Activated CD4-positive, CD25-positive, alpha-beta regulatory T cell (primary cell): ENCODE measurements at places on chromosomes 13 and 19.

DNA sequence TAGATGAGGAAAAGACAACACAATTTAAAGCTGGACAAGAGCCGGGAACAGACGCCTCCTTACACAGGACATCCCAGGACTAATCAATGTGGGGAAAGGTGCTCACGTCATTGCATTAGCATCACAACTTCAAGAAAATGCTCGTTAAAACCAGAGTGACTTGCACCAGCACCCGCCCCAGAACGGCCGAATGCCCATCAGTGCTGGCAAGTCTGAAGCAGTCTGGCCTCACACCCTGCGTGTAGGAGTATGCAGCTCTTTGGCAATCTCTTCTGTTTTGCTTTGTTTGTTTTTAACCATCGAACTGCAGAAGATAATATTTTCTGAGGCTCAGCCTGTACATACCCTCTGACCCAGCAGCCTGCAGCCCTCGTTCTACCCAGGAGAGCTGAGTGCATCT is 44.8 kb upstream of the LDLR start:
- DNase-seq: no peak

GRCh38 chr19:46976845-46977320 is 42.8 kb upstream of the NPAS1 start:
- no peak for DNase-seq

- no peak for DNase-seq
Measured at GRCh38 chr13:79709471-79709870, 228.5 kb downstream of the NDFIP2 start.

GRCh38 chr13:76958841-76959432 is 10.6 kb downstream of the ACOD1 start:
- no peak for DNase-seq

DNA sequence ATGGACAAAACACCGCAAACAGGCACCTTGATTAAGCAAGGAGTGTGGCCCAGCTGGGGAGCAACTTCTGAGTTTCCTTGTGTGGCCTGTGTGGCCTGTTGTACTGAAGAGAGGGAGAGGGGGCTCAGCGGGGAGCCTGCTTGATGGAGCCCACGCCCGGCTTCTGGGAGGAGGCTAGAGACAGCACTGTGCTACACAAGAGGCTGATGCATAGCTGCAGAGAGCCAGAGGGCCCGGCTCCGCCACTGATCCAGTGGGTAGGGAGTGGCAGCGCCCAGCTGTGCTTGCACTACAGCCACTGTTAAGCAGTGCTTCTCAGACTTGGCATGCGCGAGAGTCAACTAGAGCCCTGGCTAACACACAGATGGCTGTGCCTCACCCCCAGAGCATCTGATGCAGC is 19.0 kb downstream of the LYL1 start:
- no peak for DNase-seq

- DNase-seq: no peak
Measured at GRCh38 chr19:48507911-48508439, 3.7 kb downstream of the LMTK3 start.

GRCh38 chr13:84237143-84237542 is 354.9 kb upstream of the SLITRK1 start:
- DNase-seq: no peak
